ENCODE measurements at places on chromosomes 12 and 14.

DNA sequence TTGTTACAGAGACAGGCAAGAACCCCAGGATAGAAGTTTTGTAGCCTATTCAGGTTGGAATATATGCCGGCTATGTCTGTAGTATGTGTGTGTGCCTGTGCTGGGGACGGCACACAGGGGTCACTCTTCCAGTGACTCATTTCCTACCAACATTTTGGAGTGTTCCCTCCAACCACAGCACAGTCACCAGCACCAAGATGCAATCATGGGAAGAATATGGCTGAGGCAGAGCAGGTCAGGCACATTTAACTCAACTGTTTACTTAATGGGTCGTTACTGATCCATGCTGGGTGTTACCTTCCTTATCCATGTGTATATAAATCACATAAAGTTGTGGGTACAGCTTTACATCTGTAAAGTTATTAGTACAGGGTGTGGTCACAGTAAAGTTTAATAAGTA, 178.3 kb downstream of the PRKD1 start:
- DNase-seq = no peak

DNA sequence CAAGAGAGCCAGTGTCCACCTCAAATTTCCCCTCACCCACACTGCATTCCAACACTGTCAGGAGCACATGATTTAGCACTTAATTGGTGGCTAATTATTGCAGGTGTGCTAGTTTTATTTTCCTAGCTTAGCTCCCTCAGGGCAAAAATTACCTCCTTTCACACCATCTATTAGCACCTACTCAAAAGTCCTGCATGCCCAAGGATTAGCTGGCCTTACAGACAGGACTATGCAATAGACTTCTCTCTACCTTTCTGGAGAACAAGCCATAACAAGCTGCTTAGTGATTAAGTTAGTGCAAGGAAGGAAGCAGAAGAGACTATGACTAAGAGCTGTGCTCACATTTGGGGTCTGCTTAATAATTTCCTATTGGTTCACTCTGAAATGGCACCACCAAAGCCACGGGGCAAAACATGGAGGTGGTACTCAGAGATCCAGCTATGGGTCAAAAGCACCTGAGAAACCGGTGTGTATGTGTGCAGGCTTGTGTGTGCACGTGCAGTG, 69.5 kb downstream of the STON2 start:
- no peak for DNase-seq

DNA sequence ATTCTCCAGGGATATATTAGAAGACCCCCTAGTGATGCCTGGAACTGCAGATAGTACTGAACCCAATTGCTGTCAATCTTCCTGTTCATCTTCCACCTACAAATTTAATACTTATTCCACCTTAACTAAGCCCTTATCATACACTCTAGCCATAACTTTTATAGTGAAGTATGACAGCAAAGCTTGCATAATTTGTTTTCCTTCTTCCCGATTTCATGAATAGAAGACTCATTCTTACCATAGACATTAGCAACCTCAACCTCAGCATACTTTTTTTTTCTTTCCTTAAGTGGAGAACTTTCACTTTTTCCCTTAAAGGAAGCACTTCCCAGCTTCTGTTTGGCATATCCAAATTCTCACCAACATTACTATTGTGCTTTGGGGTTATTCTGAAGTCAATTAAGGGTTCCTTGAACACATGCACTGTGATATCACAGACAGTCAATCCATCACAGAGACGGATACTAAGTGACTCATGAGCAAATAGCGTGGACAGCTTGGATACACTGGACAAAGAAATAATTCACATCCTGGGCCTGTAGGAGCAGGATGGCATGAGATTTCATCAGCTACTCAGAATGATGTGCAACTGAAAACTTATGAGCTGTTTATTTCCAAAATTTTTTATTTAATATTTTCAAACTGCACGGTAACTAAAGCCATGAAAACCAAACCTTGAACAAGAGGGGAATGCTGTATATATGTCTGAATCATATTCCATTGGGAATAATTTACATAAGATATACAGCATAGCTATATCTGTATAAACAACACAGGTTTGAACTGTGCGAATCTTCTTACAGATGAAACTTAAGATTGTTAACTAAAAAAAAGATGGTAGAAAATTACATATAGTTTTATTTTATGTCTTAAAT, 63.9 kb downstream of the SYT1 start:
- peak; percentile 32 for DNase-seq

DNA sequence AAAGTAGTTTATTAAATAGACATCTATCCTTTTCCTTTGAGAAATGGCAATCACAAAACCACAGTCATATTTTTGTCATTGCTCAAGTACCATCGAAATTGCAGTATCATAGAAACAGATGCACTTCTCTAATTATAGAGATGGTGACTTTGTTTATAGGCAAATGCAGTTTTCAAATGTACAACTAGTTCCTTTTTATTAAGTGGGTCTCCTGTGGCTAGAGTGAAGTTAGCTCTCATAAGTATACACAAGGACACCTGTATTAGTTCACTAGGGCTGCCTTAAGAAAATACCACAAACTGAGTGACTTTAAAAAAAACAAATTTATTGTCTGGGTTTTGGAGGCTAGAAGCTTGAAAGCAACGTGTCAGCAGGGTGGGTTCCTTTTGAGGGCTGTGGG, 62.8 kb downstream of the OTOGL start:
- DNase-seq = no peak

DNA sequence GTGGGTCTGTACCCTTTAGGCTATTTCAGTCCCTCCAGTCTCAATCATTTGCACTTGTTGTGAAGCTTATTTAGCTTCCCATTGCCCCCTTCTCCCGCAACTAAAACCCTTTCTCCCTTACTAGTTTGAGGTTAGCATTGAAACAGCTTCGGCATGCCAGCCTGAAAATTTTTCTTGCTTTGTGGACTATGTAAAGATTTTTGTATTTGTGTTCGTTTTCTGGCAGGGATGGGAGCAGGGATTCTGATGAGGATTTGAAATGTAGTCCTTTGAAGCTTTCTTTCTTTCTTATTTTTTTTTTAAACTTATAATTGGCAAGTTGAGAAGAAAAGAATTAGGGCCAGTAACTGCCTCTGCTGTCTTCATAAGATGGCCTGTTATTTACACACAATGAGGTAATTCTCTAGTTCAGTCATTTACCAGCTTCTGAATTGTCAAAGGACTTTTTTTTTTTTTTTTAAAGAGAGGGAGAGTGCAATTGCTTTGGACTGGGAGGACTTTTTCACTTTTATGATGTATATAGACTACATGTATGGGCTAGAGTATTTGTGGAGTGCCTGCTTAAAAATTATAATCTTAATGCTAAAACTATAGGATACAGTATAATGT, 29.0 kb downstream of the PALS1 start:
- DNase-seq = no peak

GRCh38 chr12:29395356-29395755, 14.4 kb upstream of the ERGIC2 start:
- DNase-seq = no peak

- no peak for DNase-seq
These were observed 108.8 kb downstream of the ETNK1 start for GRCh38 chr12:22733756-22734155.

DNA sequence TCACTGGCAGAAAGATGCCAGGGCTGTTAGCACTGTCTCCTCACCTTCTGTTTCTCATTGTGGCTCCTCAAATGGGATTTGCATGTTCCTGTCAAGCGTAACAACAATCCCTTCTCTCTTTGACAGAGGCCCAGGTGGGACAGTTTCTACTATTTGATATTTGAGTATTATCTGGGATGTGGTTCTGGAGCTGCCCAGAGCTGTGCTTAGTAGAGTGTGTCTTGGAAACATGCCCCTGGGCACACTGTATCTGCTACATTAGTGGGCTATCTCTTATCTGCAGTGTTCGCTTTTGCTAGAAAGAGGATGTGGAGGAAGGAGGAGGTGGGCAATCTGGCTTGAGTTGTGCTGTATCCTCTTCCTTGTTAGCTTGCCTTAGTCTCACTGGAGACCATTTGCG, 3.8 kb upstream of the ACADS start:
- no peak for DNase-seq

DNA sequence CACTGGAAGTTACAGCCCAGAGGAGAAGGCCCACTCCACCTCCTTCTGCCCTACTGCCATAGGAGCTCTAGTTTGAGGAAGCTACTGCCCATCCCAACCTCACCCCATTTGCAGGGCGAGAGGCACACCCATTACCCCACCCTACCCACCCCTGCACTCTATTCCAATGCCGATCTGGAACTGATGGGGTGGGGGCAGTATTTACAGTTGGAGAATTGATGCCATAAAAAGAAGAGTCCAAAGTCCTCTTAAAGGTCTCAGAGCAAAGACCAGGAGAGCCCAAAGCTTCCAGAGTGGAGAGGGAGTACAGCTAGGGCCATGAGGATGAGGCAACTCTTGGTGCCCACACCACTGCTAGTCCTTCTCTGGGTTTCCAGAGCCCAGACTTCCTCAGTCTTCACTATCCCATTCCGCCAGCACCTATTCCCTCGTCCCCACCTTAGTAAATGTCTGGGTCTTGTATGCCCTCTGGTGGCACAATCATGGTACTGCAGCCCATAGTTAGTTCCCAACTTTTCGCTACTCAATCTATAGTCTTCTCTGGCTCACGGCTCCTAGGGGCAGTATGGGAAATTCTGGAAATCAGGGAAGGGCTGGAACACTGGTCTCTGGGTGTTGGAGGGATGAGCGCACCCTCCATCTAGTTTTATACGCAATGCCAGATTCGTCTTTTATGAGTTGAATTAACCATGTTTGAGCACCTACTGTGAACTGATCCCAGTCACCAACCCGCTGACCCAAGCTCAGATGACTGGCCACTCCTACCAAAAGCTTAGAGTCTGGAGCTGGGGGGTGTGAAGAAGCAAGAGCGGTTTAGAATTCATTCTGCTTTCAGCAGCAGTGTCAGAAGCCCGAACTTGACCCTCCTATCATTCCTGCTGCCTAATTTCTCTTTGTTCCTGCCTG, 6.9 kb upstream of the ADCY6 start:
- no peak for DNase-seq

DNA sequence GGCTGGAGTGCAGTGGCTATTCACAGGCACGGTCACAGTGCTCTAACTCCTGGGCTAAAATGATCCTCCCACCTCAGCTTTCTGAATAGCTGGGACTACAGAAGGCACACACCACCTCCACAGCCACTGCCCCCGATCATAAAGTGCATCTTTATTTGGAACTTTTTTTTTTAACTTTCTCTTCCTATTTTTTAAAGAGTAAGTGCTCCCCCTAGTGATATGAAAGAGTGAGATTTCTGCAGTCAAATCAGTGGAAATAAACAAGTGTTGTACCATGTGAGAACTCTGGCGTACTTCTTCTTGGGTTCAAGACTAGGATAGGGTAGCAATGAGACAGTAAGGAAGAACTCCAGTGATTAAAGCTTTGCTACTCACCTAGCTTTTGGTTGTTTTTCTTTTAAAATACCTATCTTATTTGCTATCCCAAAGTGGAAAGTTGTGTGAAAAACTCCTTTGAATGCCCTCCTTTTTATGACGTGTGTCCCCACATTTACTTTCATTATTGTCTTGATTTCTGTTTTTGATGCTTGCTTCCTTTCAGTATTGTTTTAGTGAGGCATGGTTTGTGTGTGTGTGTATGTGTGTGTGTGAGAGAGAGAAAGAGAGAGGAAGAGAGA, 6.6 kb downstream of the PPP4R4 start:
- peak; percentile 7 for DNase-seq

DNA sequence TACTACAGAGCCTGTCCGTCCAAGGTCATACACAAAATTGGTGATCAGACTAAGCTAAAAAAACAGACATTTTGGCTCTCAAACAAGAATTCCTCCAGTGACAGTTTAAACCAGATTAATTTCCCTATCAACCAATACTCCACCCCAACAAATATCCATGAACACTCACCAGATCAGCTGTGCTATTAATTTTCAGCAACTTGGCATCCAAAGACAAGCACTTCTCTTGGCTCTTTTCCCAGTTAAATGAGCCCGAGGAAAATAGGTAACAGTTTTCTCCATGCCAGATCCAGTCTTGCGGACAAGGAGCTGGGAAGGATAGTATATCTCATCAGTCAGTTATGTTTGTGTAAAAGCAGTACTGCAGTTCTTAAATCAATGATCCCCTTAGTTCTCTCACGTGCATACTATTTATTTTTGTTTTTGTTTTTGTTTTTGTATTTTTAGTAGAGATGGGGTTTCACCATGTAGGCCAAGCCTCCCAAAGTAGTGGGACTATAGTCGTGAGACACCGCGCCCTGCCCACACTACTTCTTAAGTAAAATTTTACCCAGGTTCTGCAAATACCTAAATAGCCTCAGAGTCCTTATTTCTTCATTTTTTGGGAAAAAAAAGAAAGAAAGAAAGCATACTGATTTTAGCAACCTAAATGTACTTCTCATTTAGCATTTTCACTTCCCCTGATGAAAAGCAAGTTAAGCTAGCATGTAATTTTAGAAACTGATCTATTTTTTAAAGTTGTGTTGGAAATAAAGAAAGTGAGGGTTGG, 11.1 kb downstream of the OLR1 start:
- DNase-seq = no peak

DNA sequence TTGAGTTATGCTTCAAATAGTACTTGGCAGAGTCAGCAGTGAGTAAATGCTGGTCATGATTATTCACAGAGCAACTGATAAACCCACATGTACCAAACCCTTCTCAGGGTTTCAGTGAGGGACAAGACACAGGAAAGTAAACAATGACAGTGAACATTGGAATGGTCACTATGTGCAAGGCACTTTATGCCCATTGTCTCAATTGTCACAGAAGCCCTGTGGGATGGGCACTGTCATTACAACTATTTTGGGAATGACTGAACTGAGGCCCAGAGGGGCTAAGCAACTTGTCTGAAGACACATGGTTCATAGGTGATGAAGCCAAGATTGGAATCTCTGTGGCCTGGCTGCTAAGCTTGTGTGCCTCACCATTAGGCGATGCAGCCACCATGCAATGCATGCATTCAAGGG, 238.5 kb downstream of the RBM19 start:
- DNase-seq = peak; percentile 37

- DNase-seq = no peak
These were observed 12.5 kb upstream of the FOXN3 start for GRCh38 chr14:89429199-89430181.

GRCh38 chr12:6613015-6613775, 6.0 kb upstream of the CHD4 start:
- no peak for DNase-seq

- peak; percentile 94 for DNase-seq
These were observed 484.4 kb downstream of the ATP23 start for GRCh38 chr12:58425481-58426392.

GRCh38 chr12:106766393-106766826, 8.1 kb upstream of the RIC8B start:
- no peak for DNase-seq

DNA sequence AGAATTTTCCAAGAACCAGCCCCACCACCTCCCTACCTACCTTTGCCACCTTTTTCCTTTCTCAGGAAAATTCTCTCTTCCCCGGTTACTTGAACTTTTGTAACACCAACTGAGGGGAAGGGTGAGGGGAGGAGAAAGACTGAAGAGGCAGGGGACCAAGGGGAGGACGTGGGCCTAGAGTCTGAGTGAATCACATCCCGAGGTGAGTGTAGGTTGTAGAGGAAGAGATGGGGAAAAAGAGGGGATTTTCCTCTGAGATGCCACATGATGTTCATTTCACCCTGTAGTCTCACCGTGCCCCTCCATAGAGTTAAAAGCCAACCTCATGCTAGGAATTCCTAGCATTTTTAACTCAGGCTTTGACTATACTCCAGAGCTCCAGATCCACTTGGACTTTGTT, 311.8 kb downstream of the RPAP3 start:
- DNase-seq = no peak

All from GM04503 (cell line).